ENCODE measurements at places on chromosomes 2 and 18.
A peak's percentile ranks its signal among the peaks of the same experiment; 100 is the strongest.

- DNase-seq: no peak
These were observed 8.8 kb downstream of the HDAC4 start for GRCh38 chr2:239392072-239392357.

GRCh38 chr2:118122594-118123281 lies 34.5 kb downstream of the INSIG2 start:
- no peak for DNase-seq

DNA sequence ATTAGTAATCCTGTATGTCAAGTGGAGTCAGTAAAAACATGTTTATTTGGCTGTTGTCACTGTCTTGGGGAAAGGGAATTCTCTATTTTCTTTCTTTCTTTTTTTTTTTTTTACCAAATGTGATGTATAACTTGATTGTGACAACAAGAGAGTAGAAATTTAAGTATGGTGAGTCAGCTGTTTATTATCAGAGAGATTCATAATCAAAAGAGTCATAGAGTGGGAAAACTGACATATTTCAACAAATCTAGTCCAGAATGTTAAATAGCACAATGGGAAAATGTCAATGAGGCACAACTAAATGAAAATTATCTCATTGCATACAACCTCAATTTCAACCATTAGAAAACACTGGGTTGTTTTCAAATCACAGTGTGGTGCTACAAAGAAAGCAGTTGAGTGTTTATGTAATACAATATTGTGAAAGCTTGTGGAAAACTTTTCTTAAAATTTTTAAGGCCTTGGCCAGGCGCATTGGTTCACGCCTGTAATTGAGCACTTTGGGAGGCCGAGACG lies 111.9 kb upstream of the DTNA start:
- no peak for DNase-seq

DNA sequence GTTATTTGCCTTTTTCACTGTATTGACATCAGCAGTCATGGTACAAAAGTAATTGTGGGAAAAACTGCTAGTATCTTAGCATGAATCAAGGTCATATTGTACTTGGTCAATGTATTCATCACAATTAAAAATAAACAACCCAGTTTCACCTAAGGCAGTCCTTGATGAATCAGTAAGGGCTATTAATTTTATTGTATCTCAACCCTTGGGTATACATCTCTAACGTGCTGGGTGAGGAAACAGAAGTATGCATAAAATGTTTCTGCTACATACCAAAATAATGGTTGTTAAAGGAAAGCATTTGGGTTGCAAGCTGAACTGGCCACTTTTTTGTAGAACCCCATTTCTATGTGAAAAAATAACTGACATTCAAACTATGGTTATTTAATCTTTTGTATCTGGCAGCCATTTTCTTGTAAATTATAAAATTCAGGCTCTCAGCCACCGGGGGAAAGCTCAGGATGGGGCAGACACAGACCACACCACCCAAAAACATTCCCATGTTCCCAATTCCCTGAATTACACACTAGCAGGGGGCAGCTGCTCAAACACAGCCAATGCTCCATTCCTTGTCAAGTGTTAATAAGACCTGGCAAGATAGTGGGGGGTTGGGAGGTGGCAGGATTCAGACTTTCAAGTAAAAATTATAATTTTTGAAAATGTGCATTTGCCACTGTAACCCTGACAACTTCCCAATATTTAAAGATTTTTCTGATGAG lies 49.3 kb downstream of the OLA1 start:
- no peak for DNase-seq

- DNase-seq: no peak
These were observed 15.2 kb downstream of the IL18RAP start for GRCh38 chr2:102438111-102438510.

DNA sequence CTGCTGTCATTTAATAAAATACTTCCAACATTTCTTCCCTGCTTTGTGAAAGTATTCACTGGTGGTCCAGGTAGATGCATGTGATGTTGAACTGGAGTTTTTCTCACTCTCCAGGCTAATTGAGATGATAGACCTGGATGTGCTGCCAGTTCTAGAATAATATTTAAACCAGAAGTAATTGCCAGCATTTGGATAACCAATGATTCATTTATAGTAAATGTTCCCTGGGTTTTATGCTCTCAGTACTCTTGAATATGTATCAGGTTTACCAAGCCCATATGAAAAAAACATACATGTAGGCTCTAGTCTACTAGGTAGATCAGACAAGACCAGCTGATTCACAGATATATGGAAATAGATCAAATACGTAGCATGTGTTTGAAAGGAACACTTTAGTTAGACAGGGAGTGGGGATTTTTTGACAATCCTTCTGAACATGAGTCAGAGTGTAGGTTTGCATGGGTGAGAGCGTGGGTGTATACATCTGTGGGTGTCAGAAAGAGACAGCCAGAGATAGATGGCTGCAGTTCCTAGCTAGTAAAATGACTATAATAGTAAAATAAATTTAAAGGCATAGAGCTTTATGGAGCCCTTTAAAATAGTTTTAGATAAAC lies 115.1 kb downstream of the NAB1 start:
- DNase-seq: peak; percentile 64

DNA sequence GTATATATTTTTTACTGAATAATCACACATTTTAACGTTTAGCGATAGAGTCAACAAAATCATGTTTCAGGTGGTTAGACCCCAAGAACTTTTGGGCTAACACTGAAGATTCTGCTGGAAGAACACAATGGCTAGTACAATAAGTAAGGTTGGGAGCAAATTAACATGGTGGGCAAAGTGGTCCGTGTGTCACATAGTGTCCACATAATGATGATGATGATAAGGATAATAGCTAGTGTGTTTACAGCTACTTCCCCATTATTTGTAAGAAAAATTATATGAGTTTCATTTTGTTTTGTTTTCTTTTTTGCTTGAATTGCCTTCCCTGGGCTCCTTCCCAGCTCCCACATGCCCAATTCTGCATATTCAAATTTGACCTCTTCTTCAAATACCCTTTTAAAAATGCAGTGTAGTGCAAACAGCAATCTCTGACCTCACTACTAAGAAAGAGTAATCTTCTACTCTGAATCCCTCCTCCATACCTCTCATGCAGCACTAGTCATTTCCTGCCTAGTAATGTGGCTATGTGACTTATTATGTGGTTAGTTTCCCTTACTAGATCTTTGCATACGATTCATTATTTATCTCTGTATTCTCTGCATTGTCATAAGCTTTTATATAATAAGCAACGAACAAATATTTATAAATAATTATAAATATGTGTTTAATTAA lies 16.9 kb upstream of the VPS54 start:
- DNase-seq: peak; percentile 20

DNA sequence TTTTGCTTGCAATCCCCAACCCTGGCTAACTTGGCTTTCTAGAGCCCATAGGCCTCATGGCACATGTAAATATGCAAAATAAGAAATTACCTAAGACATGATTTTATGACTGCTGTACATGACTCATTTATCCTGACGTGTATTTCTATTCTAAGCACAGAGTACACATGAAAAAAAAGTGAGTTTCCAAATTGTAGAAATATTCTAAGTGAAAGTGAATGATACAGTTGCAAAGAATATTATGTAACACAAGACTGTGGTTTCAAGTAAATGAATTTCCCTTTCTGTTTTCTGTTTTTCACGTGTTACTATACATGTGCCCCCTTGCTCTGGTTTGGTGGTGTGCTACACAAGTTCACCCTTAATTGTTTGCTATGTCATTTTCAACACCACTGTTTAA lies 162.4 kb downstream of the LRP1B start:
- no peak for DNase-seq

- DNase-seq: no peak
These were observed 85.6 kb upstream of the TAF1B start for GRCh38 chr2:9757501-9758264.

GRCh38 chr2:236120141-236120601 lies 48.0 kb downstream of the GBX2 start:
- no peak for DNase-seq

- no peak for DNase-seq
These were observed 979 bp downstream of the LONRF2 start for GRCh38 chr2:100321179-100321865.

DNA sequence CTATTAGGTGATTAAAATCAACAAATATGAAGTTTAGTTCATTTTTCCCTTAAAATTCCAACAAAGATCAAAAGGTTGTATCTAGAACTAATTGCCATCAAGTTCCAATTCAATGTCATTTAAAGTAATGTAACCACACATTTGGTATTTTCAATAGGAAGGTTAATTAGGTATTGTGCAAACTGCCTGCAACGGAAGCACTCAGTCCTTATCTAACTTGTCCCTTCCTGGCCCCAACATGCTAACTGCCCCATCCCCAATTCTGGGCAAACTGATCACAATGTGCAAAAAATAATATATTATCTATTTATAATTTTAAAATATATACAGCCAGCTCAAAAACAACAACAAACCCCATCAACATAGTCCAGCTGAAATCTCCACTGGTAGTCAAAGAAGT lies 33.2 kb downstream of the VIL1 start:
- DNase-seq: no peak

- DNase-seq: no peak
These were observed 22.9 kb upstream of the GRB14 start for GRCh38 chr2:164644036-164644700.

- DNase-seq: no peak
These were observed 30.4 kb downstream of the CIB4 start for GRCh38 chr2:26610504-26611335.

DNA sequence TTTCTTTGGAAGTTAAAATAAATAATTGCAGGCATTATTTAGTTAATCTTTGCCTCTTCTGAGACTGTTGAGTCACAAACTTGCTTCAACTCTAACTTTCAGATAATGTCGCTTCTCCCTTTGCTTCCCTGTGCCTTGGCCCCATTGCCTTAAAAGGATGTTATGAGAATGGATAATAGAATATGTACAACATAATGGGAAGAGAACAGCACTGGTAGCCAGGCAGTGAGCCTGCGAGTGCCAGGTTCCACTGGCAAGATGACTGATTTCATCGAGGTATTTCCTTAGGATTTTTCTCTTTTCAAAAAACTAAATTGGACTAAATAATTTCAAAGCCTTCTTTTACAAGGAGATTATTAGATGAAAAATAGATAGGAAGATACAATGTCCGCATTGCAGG lies 420.9 kb downstream of the TGIF1 start:
- no peak for DNase-seq

DNA sequence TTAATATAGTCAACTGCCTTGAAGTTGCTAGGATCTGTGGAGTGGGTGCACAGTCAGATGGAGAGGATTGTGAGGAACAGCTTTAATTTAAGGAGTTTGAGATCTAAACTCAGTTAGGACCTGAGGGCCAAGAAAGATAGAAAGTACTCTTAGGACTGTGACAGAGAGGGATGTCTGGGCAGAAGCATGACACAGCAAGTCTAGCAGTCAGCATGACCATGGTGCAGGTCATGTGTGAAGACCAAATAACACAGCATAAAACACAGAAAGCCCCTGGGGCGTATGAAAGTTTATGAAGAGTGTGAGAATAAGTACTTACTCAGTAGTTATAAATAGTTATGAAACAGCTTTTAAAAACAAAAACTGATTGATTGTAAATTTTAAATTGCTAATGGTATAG lies 107.2 kb downstream of the GALNT1 start:
- no peak for DNase-seq

- no peak for DNase-seq
These were observed 20.6 kb downstream of the IL1F10 start for GRCh38 chr2:113088213-113088992.

DNA sequence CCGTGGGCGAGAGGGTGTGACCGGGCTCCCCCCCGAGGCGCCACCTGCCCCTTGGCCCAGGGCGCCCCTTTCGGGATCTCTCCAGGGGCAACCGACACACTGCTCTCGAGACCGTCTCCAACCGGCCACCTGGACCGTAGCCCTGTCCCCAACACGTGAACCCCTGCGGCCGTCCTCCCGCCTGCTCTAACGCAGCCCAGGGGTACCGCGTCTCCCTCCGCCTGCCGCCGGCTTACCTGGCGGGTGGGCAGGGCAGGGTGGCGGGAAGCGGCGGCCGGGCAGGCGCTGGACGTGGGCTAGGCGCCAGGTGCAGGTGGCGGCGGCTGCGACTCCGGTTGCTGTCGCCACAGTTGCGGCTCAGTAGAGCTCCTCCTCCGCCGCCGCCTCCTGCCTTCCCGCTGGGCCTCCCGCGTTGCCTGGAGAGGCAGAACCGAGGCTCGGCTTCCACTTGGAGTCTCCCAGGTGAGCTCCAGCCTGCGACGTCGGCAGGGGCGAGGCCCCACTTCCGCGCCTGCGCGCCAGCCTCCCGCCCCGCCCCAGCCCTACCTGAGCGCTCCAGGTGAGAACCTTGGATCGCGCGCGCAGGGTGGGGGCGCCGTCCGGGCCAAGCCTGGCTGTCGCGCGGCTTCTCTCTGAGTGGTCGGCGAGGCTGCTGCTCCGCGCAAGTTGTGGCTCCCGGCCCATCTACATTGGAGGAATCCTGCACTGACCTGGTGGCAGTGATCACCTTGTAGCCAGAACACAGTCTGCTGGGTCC lies at the start of gene GALNT3:
Gene GALNT3 (minus strand): TSS at position 469 of the 757 bp plus-strand sequence. CDS start 23,547 bp downstream, outside the sequence.
- peak; percentile 33 for DNase-seq

DNA sequence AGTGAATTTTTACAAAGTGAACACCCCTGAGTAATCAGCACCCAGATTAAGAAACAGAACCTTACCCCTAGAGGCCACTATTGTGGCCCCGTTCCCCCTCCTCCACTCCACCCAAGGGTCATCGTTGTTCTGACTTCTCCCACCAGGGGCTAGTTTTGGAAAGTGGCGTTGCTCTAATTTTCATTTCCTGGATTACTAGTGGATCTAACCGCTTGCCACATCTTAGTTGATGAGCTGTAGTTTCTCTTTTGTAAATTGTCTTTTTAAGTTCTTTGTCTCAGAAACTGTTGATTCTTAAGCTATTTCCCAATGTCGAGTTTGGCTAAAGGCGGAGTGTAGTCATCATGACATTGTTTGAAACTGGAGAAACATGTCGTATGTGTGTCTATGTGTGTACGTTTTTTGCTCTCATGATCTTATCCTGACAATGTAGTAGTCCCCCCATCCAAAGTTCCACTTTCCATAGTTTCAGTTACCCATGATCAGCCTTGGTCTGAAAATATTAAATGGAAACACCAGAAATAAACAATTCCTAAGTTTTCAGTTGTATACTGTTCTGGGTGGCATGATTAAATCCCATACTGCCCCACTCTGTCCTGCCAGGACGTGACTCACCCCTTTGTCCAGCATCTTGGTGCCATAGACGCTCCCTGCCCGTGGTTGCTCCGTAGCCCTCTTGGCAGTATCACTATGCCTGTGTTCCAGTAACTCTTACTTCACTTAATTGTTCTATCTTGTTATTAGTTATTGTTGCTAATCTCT lies 71.0 kb upstream of the SP3 start:
- DNase-seq: no peak

DNA sequence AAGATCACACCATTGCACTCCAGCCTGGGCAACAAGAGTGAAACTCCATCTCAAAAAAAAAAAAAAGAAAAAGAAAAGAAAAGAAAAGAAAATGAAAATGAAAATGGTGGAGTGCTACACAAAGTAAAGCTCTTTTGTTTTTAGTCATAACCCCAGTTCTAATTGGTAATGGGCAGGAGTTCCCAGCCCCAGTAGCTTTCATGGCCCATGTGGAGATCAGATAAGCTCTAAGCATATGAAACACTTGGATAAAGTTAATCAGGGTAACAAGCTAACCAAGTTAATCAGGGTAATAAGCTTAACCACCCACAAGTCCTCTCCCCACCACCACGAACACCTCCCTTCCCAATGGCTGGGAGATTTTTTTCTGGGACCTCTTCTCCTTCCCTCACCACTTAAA lies 240.8 kb downstream of the BCL11A start:
- no peak for DNase-seq

GRCh38 chr2:223888251-223888650 lies 50.9 kb upstream of the AP1S3 start:
- DNase-seq: no peak

- no peak for DNase-seq
These were observed 31.8 kb upstream of the NTSR2 start for GRCh38 chr2:11701751-11702301.
